T-cell (primary cell): ENCODE measurements at places on chromosomes 7 and 10.

DNA sequence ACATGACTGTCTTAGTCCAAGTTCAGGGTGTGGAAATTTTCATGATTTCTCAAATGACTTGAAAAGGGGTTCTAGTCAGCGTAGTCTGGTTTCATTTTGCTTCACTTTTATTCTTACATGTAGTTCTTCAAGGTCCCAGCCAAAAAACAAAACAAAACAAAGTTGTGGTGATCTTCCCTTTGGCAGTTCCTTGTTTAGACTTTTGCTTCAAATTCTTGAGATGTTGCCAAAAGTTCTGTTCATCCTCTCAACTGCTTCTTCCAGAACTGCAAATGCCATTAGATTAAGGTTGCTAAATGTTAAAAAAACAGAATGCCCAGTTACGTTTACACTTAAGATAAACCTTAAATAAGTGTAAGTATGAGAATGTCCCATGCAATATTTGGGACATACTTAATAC lies 370.8 kb upstream of the LRRTM3 start:
- DNase-seq = no peak

GRCh38 chr10:72226418-72227027 lies 10.4 kb upstream of the ASCC1 start:
- no peak for DNase-seq

GRCh38 chr7:13496976-13497375 lies 492.5 kb downstream of the ETV1 start:
- DNase-seq = no peak

GRCh38 chr10:114685456-114685855 lies 27.4 kb upstream of the ABLIM1 start:
- no peak for DNase-seq

GRCh38 chr10:11573497-11573896 lies 38.0 kb downstream of the USP6NL start:
- no peak for DNase-seq

GRCh38 chr10:78774614-78774998 lies 294.2 kb upstream of the ZMIZ1 start:
- DNase-seq = no peak

- DNase-seq = no peak
These were observed 820.6 kb downstream of the LRMDA start for GRCh38 chr10:76251841-76252671.

DNA sequence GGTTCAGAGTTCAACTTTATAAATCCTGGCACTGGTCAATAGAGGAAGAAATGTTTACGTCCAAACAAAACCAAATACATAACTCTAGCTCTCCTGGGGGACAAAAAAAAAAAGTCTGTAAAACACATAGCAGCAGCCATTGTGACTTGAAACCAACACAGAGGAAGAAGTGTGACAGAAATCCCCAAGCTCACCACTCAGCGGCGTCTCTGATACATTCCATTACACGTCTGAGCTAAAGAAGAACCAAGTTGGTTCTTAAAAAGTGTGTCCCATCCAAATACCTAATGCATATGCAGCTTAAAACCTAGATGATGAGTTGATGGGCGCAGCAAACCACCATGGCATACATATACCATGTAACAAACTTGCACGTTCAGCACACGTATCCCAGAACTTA lies 58.3 kb upstream of the NANOS1 start:
- DNase-seq = no peak

- no peak for DNase-seq
These were observed 52.0 kb upstream of the PRSS1 start for GRCh38 chr7:142697270-142697669.

DNA sequence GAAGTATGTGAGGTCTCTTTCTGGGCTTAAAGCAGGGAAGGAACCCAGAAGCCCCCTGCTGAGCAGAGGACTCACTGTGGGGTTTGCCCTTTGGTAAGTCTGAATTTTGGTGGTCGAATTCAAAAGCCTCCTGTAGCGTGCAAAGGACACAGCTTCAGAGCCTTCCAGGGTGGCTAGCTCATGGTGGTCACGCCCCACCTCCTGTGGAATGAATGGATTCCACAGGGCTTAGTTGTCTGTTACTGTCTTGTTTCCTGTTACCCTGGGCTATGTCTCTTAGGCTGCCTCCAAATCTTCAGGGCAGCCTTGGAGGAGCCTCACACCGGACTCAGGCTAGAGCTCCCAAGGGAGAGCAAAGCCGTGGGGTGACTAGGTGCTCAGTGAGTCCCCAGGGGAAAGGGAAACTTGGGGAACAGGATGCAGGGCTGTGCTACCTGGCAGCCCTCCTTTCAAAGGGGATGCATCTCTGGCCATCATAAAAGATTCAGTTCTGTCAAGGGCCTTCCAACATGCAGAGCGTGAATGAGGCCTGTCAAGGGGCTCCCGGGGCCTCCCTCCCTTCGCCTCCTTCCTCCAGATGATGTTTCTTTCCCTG lies 211.7 kb downstream of the CCSER2 start:
- no peak for DNase-seq
